NCI-H1092 treated with DMSO at 0.1 percent for 48 hours (cell line): ENCODE measurements at places on chromosomes 12 and 14.

- no peak for DNase-seq
These were observed 5.7 kb downstream of the RAB35 start for GRCh38 chr12:120110550-120111501.

DNA sequence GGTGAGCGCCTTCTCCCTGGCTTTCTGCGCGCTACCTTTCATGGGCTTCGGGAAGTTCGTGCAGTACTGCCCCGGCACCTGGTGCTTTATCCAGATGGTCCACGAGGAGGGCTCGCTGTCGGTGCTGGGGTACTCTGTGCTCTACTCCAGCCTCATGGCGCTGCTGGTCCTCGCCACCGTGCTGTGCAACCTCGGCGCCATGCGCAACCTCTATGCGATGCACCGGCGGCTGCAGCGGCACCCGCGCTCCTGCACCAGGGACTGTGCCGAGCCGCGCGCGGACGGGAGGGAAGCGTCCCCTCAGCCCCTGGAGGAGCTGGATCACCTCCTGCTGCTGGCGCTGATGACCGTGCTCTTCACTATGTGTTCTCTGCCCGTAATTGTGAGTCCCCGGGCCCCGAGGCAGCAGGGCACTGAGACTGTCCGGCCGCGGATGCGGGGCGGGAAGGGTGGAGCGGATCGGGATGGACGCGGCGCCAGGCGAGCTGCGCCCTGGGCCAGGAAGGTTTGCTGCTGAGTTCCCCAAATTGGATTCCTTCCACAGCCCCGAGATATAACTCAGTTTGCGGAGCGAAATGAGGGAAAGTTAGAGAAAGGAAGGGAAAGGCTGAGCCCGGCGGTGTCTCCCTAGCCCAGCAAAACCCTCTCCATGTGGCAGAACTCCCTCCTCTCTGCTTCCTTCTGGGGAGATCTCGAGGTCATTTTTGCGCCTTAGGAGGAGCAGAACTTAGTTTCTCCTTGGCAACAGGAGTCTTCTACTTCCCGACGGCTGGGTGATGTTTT, 972 bp downstream of the PTGDR start:
- no peak for DNase-seq

DNA sequence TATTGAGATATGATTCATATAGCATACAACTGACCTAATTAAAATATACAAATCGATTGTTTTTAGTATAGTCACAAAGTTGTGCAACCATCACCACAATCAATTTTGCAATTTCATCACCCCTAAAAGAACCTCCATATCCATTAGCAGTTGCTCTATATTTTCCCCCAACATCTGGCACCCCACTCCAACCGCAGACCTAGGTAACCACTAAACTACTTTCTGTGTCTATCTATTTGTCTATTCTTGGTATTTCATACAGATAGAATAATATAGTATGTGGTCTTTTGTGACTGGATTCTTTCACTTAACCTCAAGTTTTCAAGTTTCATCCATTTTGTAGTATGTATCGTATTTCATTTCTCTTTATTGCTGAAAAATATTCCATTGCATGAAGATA, 126.0 kb upstream of the CRY1 start:
- no peak for DNase-seq

- DNase-seq = no peak
These were observed 300.8 kb upstream of the NOS1 start for GRCh38 chr12:117662220-117662619.

- DNase-seq = no peak
These were observed 36.7 kb downstream of the FLRT2 start for GRCh38 chr14:85566603-85567002.

DNA sequence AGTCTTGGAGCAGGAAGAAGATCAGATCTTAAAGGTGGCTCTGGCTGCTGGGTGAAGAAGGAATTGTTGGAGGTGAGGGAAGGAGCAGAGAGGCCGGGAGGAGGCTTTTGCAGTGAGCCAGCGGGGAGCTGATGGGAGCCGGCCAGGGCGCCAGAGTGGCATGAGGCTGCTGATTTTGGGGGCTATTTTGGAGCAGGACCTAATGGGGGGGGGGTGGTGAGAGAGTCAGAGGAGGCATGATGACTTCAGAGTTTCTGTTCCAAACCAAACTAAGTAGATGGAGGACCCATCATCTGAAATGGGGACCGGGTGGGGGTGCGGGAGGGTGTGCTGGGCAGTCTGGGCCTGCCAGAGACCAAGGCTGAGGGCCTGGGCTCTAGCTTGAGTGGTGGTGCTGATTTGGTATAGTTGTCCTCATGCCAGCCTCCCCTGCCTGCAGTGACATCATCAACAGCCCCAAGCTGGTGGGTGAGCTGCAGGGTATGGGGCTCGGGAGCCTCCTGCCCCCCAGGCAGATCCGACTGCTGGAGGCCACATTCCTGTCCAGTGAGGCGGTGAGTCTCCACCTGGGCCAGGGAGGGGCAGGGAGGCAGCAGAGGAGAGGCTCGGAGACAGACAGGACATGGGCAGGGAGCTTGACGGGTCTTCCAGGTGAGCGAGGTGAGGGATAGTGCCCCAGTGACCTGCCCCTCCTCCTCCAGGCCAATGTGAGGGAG, 6.2 kb downstream of the TNFAIP2 start:
- no peak for DNase-seq

GRCh38 chr14:32407130-32407529, 78.0 kb downstream of the AKAP6 start:
- DNase-seq = no peak

- DNase-seq = no peak
These were observed 26.1 kb upstream of the ETV6 start for GRCh38 chr12:11623382-11623781.

GRCh38 chr14:21712036-21712435, 38.4 kb upstream of the OR4E1 start:
- no peak for DNase-seq

DNA sequence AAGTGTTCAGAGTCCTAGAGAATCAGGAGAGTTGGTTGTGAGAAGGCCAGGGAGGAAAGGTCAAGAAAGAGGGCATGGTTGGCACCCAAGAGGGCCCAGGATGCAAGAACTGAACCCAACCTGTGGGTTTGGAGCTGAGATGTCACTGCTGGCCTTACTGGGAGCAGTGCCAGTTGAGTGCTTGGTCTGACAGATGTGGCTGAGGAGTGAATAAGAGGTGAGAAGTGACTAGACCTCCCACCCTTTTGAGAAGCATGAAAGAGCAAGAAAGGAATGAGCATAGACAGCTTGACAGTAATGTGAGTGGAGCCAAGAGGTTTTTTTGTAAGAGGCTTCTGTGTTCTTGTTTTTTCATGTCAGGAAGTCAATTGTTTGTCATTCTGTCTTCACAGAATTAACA, 95.3 kb downstream of the FGD4 start:
- DNase-seq = no peak

DNA sequence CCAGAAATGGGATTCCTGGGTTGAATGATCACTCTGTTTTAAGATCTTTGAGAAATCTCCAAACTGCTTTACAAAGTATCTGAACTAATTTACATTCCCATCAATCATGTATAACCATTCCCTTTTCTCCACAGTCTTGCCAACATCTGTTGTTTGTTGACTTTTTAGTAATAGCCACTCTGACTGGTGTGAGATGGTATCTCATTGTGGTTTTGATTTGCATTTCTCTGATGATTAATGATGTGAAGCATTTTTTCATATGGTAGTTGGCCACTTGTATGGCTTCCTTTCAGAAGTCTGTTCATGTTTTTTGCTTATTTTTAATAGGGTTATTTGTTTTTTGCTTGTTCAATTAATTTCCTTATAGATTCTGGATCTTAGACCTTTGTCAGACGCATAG, 211.8 kb upstream of the AVPR1A start:
- no peak for DNase-seq

DNA sequence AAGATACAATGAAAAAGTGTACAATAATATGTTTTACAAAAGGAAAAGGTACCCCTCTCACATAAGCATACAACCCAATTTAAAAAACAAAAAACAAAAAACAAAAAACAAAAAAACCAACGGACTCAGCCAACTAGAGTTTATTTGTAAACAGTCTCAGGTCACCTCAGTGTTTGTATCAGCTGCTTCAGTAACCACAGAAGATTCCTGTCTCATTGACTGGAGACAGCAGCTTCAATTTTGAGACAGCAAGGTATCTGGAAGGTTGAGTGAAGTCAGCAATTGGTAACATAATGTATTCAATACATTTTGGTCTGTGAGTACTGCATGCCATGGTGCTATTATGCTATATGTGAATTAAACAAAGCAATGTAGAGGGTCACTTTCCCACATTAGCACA, 201.7 kb downstream of the AKAP6 start:
- no peak for DNase-seq

DNA sequence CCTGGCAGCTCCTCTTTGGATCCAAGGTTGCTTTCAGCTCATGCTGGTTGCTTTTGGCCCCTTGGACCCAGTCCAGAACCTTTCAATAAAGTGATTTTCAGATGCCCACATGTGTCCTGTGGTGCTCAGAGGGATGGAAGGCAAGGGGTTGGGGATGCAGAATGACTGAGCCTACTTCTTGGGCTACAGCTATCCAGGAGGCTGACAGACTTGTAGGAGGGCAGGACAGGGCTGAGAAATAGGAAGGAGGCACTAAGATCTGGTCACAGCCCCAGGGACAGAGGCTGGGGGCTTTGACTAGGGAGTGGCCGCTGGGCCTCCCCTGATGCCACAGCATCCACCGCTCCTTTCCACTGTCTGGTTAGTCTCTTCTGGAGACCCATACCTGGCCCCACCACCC, 1.2 kb upstream of the HOXC11 start:
- DNase-seq = no peak

GRCh38 chr12:14239350-14239934, 126.0 kb upstream of the ATF7IP start:
- DNase-seq = no peak

GRCh38 chr12:4118017-4118510, 155.5 kb upstream of the CCND2 start:
- DNase-seq = no peak

DNA sequence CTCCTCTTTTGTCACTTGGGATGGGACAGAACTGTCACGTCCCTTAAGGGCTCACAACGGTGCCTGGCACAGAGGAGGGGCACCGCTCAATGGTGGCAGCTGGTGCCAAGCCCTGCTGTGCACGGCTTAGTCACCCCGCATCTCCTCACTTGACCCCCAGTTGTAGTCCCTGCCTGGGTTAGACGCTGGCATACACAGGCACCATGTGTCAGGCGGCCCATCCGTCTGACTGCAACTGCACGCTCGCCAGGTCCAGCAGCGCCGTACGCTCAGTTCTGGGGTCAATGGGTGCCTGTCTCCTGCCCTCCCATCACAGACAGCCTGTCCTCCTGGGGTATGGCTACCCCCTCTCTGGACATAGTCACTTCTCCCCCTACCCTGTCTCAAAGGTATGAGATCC, 1.6 kb upstream of the PACS2 start:
- no peak for DNase-seq

DNA sequence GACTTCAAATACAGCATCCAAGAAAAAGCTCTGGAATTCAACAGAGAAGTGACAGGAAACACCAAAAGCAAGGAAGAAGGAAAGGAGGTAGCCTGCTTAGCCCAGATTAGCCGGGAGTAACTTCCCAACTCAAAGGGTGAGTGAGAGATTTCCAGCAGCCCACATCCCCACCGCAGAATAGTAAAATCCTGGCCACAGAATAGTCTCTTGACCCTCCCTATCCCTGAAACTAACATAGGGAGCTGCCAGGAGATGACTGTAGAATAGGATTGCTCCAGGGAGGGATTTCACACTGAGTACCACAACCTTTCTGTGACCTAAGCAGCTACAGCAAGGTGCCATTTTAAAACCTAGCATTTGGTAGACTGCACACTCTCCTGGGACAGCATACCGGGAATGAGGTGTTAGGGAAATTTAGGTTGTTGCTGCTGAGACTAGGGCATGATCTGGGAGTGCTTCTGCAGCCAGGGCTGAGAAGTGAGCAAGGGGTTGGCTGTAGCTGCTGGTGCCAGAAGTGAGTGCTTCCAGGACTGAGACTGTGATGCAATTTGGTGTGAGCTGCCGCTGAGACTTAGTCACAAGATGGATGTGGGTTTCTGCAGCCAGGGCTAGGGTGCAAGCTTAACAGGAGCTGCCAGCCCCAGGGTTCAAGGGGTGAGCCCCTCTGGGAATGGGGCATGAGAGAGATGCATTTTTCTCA, 66.0 kb downstream of the TMTC3 start:
- no peak for DNase-seq

DNA sequence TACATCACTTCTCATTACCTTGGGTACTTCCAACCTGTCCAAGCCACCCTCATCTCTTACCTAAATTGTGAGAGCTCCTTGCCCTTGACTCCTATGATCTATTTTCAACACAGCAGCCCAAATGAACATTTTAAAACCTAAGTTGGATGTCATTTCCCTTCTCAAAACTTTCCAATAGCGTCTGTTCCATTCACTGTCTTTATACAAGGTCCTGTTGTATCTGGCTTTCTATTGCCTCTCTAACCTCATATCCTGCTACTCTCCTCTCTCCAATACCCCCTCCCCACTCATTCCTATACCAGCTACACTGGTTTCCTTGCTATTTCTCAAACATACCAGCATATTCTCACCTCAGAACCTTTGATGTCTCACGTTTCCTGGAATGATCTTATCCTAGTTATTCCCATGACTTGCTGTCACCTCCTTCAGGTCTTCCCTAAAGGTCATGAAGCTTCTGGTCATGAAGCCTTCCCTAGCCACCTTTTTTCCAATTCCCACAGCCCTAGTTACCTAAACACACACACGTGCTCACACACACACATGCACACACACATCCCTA, 4.1 kb upstream of the KANSL2 start:
- no peak for DNase-seq

DNA sequence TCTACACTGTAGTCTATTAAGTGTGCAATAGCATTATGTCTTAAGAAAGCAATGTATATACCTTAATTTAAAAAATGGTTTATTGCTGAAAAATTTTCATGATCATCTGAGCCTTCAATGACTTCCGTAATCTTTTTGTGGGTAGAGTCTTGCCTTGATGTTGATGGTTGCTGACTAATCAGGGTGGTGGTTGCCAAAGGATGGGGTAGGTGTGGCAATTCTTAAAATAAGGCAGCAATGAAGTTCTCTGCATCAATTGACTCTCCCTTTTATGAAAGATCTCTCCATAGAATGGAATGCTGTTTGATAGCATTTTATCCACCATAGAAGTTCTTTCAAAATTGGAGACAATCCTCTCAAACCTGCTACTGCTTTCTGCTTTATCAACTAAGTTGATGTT, 41.1 kb downstream of the BBS10 start:
- DNase-seq = no peak

GRCh38 chr14:24441485-24441884, 1.1 kb downstream of the SDR39U1 start:
- no peak for DNase-seq

- DNase-seq = no peak
These were observed 12.6 kb downstream of the SETD3 start for GRCh38 chr14:99468081-99468480.

DNA sequence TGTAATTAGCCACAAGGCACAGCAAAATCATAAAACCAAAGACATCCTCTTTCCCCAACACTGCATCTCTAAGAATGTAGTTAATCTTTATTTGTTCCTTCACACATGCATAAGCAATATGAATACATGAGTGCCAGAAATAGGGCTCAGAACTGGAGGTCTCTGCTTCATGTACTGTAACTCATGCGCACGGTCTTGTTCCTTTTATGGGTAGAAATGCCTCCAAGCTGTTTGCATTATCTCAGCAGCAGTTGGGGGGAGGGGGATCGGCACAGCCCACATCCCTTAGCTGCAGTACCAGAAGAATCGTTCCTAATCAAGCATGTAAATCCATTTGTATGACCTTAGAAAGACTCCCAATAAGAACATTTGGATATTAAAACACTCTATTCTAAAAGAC, 20.0 kb downstream of the RHOJ start:
- DNase-seq = no peak

- DNase-seq = no peak
These were observed 30.9 kb downstream of the CCNK start for GRCh38 chr14:99512110-99512449.
